ENCODE measurements at places on chromosomes 4 and X.

GRCh38 chr4:24569662-24570061 is 14.7 kb downstream of the DHX15 start:
- no peak for DNase-seq

DNA sequence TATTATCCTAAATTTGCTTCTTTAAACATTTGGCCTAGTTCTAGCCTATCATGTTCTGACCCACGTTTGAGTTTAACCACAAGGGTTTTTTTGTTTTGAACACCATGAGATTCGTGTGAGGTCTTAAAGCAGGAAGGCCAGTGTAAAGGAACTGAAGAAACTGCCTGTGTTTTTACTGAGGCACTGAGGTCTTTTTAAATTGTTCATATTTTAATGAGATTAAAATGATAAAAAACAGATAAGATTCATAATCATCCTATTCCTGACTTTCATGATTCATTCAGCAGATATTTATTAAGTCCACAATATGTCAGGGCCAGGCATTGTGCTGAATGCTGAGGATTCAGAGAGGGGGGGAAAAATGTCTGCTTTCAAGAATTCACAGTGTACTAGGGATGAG is 3.2 kb downstream of the RPS6KA3 start:
- DNase-seq: no peak

DNA sequence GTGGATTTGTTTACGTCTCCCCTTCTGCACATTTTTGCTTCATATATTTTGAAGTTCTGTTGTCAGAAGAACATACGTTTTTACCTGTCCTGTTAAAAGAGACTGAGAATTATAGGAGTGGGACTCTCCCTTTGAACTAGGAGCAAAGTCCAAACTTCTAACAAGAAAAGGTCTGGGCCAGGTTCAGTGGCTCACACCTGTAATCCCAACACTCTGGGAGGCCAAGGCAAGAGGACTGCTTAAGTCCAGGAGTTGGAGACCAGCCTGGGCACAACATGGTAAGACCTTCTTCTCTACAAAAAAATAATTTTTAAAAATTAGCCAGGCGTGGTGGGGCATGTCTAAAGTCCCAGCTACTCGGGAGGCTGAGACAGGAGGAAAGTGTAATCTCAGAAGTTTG is 15.8 kb downstream of the LIN54 start:
- no peak for DNase-seq

DNA sequence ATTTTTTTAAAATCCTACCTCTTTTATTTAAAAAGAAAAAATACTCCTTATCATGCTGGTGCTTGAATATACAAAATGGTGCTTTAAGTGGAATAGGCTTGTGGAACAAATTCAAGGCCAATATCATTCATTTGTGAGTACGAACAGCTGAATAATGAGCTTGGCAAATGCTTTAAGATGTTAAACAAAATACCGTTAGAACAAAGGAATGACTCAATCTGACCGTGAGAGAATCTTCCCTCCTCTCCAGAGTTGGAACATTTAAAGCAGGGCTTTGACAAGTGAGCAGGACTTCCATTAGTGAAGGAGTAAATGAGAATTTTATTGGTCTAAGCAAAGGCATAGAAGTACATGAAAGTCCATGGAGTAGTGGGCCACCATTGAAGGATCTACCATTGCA is 74.5 kb downstream of the DCLK2 start:
- no peak for DNase-seq

GRCh38 chr4:23266401-23266800 is 573.7 kb downstream of the GBA3 start:
- DNase-seq: no peak

GRCh38 chr4:162506253-162506652 is 342.5 kb upstream of the FSTL5 start:
- DNase-seq: no peak

- DNase-seq: no peak
Measured at GRCh38 chr4:89334830-89335229, 27.2 kb upstream of the GPRIN3 start.

DNA sequence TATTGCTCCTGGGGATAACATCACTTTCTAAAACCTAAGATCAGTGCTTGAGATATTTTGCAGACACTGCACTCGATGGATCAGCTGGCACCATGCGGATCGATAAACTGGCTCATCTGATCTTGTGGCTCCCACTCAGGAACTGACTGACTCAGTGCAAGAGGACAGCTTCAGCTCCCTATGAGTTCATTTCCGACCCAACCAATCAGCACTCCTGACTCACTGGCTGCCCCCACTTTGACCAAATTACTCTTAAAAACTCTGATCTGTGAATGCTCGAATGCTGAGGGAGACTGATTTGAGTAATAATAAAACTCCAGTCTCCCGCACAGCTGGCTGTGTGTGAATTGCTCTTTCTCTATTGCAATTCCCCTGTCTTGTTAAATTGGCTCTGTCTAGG is 110.1 kb downstream of the ANAPC4 start:
- DNase-seq: no peak

- DNase-seq: no peak
Measured at GRCh38 chrX:150038315-150038714, 100.0 kb upstream of the EOLA2 start.

DNA sequence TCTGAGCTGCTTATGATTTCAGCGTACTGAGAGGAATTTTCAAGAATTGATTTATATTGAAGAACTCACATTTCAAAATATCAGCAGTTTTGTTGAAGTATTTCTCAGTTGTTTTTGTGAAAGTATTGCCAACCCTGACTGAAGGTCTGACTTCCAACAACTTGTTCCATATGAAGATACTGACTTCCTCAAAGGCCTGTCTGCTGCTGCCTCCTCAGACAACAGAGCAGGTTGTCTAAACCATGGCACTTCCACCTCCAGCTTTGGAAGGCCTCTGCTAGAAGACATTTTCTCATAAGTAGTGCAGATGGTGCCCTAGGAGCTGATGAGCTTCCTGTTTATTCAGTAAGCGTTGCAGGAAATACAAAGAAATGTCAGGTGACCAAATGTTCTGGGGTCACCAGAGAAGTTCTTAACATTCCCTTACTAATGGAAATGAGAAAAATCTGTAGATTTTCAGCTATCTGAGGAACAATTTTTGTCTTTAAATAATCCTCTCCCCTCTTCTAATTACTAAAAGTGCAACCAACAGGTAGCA is 28.8 kb downstream of the FGF2 start:
- DNase-seq: no peak

DNA sequence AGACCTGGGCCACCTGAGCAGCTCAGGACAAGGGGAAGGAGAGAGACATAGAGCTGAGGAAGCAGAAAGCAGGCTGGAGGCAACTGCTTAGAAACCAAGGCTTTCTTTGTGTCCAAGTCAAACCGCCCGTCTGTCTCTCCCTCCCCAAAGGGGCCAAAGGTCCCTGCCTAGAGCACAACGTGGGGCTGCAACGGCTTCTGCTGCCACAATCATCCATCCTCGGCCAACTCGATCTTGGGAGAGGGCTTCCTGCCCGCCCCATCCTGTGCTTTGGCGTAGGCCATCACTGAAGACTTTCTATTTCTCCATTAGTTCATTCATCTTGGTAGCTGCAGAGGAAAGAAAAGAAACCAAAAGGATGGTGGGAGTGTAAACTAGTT is 1.7 kb upstream of the TREX2 start:
- no peak for DNase-seq

DNA sequence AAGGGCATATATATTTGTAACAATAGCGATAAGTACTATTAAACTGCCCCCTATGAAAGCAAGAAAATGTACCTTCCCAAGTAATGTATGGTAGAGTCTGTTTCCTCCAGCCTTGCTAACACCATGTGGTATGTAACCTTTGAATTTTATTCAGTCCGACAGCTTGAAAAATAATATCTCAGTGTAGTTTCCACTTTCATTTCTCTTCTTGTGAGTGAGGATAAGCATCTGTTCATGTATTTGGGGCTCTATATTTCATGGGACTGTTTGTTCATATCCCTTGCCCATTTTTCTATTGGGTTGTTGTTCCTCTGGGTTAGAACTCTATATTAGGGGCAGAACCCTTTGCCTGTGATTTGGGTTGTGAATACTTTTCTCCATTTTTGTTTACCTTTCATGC is 58.3 kb downstream of the USP38 start:
- no peak for DNase-seq

- DNase-seq: no peak
Measured at GRCh38 chr4:52606040-52606439, 53.1 kb downstream of the USP46 start.

- no peak for DNase-seq
Measured at GRCh38 chrX:20118065-20118824, 1.5 kb upstream of the MAP7D2 start.

GRCh38 chr4:142549248-142549647 is 296.9 kb downstream of the INPP4B start:
- no peak for DNase-seq

DNA sequence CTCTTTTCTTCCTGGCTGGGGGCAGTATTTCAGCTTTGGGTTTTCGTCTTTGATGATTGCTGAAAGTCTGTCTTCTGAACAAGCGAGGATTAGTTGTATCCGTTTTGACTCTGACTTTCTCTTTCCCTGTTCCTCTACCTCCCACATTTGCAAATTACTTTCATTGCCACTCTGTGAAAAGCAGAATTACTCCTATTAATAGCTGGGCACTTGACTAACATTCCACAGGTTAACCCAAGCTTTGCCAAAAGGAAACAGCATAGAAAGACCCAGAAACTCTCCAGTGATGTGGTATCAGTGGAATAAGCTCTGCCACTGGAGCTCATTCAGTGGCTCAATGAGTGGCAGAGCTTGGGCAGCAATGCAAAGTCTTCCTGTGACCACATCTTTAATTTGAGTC is 238.9 kb downstream of the PALLD start:
- no peak for DNase-seq

DNA sequence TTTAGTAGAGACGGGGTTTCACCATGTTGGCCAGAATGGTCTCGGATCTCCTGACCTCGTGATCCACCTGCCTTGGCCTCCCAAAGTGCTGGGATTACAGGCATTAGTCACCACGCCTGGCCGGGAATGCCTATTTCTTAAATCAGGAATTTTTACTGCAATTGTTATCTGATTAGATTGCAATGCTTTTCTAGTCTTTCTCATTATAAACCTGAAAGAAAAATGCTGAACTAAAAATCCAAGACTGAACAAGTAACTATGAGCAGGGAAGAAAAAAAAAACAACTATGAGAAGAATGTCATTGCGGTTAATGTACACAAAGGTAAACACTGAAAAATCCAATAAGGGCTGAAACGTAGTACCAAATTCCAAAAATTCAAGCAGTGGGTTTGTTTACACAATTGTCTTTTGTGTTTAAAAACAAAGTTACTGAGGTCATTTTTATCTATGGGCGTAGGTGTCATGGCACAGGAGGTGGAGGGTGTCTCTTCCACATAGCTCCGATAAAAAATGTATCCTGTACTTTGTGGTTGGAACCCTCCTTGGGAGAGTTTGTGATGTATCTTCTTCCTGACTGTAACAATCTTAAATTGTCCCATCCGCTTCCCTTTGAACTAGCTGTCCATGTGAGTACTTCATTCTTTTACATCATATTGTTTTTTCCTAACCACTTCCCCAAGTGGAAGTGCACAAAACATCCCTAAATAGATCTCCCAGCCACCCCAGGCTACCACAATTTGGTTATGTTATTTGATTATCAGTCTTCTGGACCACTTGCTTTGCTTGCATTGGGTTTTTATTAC is 11.1 kb upstream of the TMEM156 start:
- DNase-seq: no peak

DNA sequence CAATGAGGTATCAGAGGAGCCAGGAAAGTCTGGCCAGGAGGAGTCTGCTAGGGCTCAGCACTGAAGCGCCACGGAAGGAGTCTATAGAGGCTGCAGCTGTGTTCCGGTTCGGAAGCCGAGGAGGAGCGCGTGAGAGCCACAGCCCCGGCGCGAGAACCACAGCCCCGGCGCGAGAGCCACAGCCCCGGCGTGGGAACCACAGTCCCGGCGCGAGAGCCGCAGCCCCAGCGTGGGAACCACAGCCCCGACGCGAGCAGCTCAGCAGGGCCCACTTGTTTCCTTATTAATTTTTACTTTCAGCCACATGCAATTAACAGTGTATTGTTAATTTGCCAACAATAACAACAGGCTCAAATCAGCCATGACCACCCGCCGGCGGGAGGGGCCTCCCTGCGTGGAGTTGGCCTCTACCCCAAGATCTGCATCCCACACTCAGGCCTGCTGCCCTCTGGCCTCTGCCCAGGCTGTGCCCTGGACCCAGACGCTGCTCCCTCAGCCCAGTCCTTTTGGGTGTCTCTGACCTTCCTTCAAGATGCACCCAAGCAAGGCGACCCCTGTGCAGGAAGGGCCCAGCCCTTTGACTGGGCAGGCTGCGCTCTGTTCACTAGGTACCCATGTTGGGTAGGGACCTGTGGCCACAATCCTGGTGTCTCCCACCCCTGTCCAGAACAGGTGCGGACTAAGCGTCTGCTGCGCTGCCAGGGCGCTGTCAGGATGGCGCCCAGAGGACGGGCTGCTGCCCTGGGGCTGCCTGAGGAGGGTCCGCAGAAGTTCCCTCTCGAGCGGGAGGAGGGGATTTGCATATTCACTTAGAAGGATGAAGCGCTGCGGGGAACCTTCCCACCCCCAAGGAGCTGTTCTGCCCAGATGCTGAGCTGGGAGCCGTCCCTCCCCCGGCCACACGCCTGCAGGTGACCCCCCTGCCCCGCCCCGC is 113.8 kb downstream of the ADRA2C start:
- no peak for DNase-seq

GRCh38 chr4:99816545-99817308 is at the start of gene DAPP1:
Gene DAPP1, plus strand, starts transcription at chr4:99816827. Its CDS starts 87 bp downstream, at chr4:99816914.
- no peak for DNase-seq

DNA sequence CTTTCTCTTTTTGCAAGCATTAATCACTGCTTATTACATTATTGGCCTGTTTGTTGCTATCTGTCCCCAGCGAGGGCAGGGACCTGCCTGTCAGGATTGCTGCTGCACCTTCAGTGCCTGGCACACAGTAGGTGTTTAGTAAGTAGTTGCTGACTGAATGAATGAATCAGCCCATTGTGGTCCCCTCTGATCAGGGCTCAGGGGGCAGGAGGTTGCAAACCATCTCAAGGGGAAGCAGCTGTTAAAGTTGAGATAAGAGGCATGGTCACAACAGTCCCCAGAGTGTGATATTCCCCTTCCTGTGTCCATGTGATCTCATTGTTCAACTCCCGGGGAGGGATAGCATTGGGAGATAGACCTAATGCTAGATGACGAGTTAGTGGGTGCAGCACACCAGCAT is 85.4 kb downstream of the WFS1 start:
- DNase-seq: no peak

- no peak for DNase-seq
Measured at GRCh38 chrX:37454537-37455285, 105.5 kb downstream of the PRRG1 start.

GRCh38 chrX:40189637-40190036 is 91.9 kb upstream of the BCOR start:
- DNase-seq: no peak

Measured in NCI-H2081 treated with DMSO at 0.1 percent for 48 hours (cell line).